Esophagus squamous epithelium (tissue), 5 donors: ENCODE measurements at places on chromosomes 1 and 21. TPM values are rescaled to one million over a fixed set of nuclear protein-coding genes. Genes with fewer than 3 reads are reported as not detected.

- no peak for DNase-seq
Observed at GRCh38 chr1:161483361-161483760, 21.9 kb upstream of the FCGR2A start.

GRCh38 chr1:19979494-19979977 is at the start of gene PLA2G2A:
TSS of gene PLA2G2A (minus strand) at chr1:19979618. CDS start at chr1:19978773, 845 bp downstream.
- no peak for DNase-seq

DNA sequence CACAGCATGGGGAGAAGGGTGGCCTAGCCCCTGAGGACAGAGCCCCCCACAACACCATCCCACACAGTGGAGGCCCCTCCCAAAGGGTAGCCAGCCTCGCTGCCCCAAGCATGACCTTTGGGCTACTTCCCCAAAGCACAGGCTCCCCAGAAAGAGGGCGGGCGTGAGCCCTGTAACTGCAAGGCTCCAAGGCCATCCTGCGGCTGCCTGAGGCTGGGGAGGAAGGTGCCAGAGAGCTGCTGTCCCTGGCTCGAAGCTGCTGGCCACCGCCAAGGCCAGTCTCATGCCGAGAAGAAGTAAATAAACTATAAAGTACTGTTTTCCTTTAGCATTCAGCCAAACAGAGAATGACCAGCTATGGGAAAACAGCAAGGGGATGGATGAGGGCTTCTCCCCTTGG is 27.5 kb downstream of the UBASH3A start:
- no peak for DNase-seq

- no peak for DNase-seq
Observed at GRCh38 chr1:1425753-1426495, 4.8 kb upstream of the ANKRD65 start.

- DNase-seq: no peak
Observed at GRCh38 chr1:9452516-9453140, 86.6 kb upstream of the SLC25A33 start.

GRCh38 chr1:203628201-203629015 is 1.8 kb downstream of the ATP2B4 start:
- no peak for DNase-seq

GRCh38 chr21:31665397-31665796 is 5.9 kb downstream of the SOD1 start:
- no peak for DNase-seq

GRCh38 chr1:41661428-41662060 is 177.1 kb upstream of the EDN2 start:
- no peak for DNase-seq

DNA sequence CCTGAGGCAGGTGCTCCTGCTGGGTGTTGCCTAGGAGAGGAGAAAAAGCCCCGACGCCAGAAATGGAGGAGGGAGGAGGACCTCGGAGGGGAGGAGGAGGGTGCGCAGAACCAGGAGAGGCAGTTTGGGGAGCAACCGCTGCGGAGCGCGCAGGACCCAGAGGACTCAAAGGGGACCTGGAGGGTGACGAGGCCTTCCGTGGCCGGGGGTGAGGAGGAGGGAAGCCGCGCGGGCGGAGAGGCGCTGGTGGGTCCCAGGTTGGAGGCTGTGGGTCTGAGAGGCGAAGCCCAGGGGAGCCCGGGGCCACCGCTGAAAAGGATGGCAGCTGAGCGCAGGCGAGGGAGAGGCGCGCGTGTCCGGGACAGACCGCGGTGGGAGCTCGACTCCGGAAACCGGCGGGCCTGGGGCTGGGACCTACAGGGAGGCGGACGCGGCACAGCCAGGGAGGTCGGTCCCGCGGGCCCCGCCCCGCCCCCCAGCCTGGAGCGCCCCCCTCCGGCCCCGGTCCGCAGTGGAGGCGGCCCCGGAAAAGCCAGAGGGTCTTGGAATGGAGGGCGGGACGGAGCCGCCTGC is 15.1 kb downstream of the RNF223 start:
- no peak for DNase-seq

GRCh38 chr1:153832293-153832692 is 57.1 kb downstream of the SLC27A3 start:
- DNase-seq: no peak

DNA sequence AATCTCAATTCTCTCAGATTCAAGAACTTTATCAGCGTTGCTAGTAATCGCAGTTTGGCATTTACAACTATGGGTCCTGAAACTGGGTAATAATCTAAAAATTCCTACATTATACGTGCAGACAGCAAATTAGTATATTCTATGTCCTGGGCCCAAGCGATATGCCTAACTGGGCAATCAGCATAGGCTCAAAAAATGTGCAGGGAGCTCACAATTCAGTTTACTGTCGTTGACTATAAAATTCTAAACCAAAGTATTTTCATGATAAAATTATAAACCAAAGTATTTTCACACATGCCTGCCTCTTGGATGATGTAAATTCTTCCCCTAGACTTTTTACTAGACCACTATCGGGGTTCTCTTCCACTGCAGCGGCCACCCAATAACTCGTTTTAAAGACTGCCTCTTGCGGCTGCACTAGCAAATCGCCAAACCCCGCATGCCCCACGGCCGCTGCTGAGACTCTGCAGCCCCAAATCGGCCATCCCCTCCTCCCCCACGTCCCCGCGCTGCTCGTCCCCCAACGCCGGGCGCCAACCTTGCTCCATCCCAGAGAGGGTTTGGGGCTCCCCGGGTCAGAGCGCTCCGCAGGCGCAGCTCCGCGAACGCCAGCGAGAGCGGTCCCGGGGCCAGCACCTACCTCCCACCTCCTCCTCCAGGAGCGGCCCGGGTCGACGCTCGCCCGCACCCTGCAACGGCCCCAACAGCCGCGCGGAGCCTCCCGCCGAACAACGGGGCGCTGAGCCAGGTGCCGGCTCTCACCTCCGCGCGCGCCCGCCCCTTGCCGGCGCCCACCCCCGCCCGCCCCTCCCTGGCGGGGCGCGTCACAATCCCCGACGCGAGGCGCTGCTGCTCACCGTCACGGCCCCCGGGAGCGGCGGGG is 506 bp downstream of the SSX2IP start:
- DNase-seq: no peak

DNA sequence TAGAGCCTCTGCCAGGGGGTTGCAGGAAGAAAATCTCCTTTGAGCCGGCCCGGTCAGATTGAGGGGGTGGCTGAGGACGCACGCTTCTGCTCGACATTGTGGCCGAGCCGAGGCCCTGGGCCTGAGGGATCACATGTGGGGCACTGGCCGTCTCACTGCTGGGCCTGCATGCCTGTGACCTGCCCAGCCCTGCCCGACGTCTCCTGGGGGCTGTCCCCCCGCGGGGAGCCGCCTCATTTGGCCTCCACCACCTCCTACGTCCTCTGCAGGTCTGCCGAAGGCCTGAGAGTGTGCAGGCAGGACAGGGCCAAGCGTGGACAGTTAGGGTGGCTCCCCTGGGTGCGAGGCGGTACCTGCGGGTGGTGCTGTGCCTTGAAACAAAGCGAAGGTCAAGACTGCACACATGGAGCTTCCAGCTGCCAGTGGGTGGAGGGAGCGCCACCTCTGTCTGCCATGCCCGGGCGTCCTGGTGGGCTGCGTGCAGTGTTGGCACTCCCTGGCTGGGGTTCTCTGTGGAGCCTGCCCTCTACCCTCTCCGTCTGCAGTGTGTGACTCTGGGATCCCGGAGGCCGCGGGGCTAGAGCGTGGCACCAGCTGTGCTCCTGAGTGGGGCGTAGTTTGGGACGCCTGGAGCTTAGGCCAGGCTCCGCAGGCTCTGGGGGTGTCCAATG is 51.7 kb downstream of the PCNT start:
- no peak for DNase-seq

GRCh38 chr1:165376041-165376810 is 19.7 kb upstream of the LMX1A start:
- no peak for DNase-seq

DNA sequence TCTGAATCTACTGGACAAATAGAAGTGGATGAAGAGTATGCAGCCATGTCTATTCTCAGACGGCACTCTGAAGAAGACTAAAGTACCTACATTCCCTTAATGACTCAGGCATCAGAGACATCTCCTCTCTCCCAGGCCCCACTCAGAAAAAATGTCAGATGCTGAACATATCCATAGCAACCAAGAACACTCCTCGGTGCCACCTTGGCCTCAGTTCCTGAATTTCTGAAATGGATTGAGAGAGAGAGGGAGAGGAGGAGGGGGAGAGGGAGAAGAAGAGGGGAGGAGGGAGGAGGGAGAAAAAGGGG is 16.0 kb upstream of the OVAAL start:
- DNase-seq: no peak

GRCh38 chr21:34574601-34575529 is 40.0 kb downstream of the RCAN1 start:
- no peak for DNase-seq

DNA sequence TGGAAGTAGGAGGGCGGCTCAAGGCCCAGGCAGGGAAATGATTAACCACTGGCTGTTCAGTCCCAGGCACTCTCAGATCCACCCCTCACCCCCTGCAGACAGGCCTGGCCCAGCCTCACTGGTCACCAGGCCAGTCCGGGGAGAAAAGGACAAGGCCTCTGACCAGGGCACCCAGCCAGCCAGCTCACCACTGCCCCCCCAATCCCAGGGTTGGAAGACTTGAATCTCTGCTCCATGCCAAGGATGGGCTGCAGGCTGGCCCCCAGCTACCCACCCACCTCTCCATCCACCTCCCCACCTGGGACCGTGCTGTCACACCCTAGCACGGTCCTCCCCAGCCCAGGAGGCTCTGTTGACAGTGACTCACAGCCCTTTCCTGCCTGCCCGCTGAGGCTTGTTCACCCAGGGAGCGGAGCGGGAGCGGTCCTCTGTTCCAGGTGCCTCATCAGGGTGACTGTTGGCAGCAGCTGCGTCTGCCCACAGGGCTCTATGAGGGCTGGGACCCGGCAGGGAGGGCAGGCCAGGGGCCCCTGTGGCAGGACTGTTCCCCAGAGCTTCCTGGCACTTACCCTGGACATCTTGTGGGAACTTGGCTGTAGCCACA is 2.2 kb downstream of the LAD1 start:
- no peak for DNase-seq

DNA sequence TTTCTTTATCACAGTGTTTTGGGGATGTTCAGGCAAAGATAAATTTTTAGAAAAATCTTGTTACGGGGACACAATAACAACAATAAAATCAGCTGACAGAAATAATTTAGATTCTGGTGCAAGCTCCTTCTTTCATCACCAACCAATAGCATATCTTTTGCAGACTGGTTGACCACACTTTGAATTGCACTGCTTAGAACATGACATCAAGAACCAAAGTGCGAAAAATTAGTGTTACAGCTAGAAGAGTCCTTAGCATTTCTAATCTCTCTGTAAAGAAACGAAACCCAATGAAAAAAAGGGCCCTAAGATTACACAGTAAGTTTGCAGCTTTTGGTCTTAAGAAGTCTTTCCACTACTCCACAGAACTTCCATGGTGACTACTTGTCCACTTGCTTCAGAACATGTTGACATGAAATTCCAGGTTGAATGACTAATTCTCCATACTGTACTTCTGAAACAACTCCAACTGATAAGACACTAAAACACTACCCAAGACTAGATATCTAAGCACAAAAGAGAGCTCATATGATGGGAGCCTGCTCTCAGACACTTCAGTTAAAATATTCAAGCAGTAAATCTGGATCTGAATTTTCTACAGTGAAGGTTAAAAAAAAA is 31.3 kb downstream of the XKR8 start:
- DNase-seq: no peak

GRCh38 chr1:30969903-30970302 is 61.3 kb upstream of the SDC3 start:
- DNase-seq: no peak

- no peak for DNase-seq
Observed at GRCh38 chr1:5574641-5575040, 417.6 kb downstream of the NPHP4 start.

DNA sequence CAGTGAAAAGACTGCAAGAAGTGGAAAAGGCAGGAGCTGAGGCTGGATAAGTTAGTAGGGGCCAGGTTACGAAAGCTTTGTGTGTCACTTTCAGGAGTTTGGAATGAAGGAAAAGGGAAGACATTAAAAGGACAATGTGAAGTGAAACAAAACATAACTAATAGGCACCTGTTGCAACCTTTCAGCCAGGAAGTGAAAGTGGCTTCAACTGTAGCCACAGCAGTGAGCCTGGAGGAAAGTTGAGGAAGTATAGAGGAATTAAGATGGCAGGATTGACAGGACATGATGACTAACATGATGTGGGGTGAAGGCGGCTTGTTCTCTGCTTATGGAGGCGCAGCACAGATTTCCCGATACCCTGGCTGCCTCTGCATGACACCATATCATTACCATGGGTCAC is 68.9 kb downstream of the C4BPA start:
- DNase-seq: no peak

DNA sequence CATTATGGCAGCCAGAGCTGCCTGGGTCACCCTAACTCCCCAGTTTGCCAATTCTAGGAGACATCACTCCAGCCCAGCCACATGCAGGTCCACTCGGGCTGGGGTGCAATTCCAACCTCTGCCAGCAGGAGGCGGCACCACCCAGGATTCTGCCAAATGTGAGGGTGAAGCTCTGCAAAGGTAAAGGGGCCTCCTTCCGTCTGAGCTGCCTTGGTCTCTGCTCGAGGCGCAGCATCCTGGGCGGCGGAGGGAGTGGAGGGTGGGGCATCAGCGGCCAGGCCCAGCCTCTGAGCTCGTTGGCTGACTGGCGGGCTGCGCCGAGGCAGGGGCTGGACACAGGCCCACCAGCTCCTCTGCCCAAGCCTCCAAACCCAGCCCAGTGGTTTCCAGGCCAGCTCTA is 63.8 kb downstream of the ARHGEF16 start:
- no peak for DNase-seq

- no peak for DNase-seq
Observed at GRCh38 chr1:68376441-68376840, 73.3 kb downstream of the RPE65 start.

GRCh38 chr1:152486400-152487006 is 24.1 kb upstream of the LCE5A start:
- no peak for DNase-seq

GRCh38 chr1:89260042-89260441 is 12.6 kb downstream of the GBP5 start:
- DNase-seq: no peak

GRCh38 chr1:97094247-97094972 is 372.8 kb downstream of the PTBP2 start:
- no peak for DNase-seq

GRCh38 chr1:92968138-92969032 is 7.1 kb upstream of the DIPK1A start:
- DNase-seq: no peak

- no peak for DNase-seq
Observed at GRCh38 chr1:6465461-6466005, 440 bp downstream of the TNFRSF25 start.

DNA sequence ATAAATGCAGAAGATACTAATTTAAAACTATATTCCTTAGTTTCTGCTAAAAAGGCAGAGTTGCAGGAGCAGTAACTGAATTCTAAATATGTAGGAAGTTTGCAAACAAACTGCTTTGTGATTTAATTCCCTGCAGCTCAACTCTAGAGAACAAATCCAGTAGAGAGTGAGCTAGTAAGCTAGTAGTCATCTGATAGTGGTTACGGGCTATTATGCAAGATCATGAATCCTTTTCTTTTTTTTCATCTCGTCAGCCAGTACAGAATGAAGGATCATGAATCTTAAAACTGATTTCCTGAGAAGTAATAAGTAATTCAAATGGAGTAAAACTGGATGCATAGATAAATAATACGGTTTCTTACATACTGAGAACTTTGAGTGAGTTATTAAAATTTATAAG is 3.3 kb downstream of the DPH5 start:
- DNase-seq: no peak

Gene NKAIN1
- total RNA-seq: 0.12 TPM

Gene TAS1R1
- not detected for total RNA-seq

Gene CD1B
- total RNA-seq: not detected

Gene ADORA3
- 0.27 TPM for total RNA-seq

Gene TNFRSF1B
- total RNA-seq: 17.5 TPM

Gene ZNF593OS
- total RNA-seq: not detected

Gene AVPR1B
- total RNA-seq: not detected

Gene NUP210L
- 0.19 TPM for total RNA-seq
